CD4-positive, alpha-beta memory T cell (primary cell): ENCODE measurements at places on chromosomes 3 and 15.

GRCh38 chr15:94070356-94071295 is 160.7 kb upstream of the MCTP2 start:
- no peak for DNase-seq

- DNase-seq: no peak
Observed at GRCh38 chr3:82088749-82089148, 327.3 kb upstream of the GBE1 start.

- DNase-seq: no peak
Observed at GRCh38 chr3:56087451-56088053, 380.7 kb downstream of the ERC2 start.

GRCh38 chr3:159532577-159532976 is 456.1 kb upstream of the IL12A start:
- no peak for DNase-seq

GRCh38 chr3:56467108-56467507 is 1.2 kb downstream of the ERC2 start:
- DNase-seq: peak; percentile 34

DNA sequence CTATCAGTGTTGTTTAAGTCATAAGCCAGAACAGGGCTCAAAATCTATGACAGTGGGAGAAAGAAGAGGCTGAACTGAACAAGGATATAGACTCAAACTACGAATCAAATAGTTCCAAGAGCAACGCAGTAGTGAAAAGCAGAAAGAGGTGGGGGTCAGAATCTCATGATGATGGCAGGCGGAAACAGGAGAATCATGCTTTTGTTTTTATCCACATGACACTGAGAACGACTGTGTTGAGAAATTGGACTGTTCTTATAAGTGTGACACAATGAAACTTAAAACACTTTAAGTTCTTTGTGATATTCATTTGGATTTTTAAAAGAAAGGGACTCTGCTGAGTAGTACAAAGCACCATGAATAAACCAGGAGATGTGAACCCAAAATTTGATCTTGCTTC is 309.4 kb downstream of the ULK4 start:
- no peak for DNase-seq
